MG63 (cell line): ENCODE measurements at places on chromosomes 4 and X. TPM values are rescaled to one million over a fixed set of nuclear protein-coding genes. Genes with fewer than 3 reads are reported as not detected.

The TLR3 gene
- 7.4 and 7.7 TPM in 2 replicates for total RNA-seq

The GABRE gene
- total RNA-seq, result 27.9 and 32.4 TPM in 2 replicates

The GLRB gene
- 0.81 and 3.9 TPM in 2 replicates for total RNA-seq

The TMPRSS11F gene
- not detected in 2 replicates for total RNA-seq

The GPR50 gene
- not detected in 2 replicates for total RNA-seq

The TMEM156 gene
- total RNA-seq, result 12.1 and 12.2 TPM in 2 replicates

The ZFP42 gene
- total RNA-seq, result not detected in 2 replicates

The RRH gene
- not detected in 2 replicates for total RNA-seq

The PPEF2 gene
- not detected in 2 replicates for total RNA-seq

The BMP2K gene
- total RNA-seq, result 6.1 and 8.4 TPM in 2 replicates

The SERPINA7 gene
- not detected in 2 replicates for total RNA-seq

The FAAH2 gene
- total RNA-seq, result not detected in 2 replicates

The LUZP4 gene
- not detected in 2 replicates for total RNA-seq

The ADGRG4 gene
- not detected in 2 replicates for total RNA-seq
